ENCODE measurements at places on chromosomes 6 and 20.

DNA sequence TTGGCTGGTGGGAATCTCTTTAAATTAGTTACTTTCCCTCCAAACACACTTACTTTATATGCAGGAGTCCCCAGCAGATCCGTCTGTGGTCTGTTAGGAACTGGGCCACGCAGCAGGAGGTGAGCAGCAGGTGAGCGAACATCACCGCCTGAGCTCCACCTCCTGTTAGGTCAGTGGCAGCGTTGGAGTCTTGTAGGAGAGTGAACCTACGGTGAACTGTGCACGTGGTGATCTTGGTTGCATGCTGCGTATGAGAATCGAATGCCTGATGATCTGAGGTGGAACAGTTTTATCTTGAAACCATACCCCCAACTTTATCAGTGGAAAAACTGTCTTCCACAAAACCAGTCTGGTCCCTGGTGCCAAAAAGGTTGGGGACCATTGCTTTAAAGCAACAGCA, 5.0 kb downstream of the SERPINB6 start:
- DNase-seq = no peak

- DNase-seq = peak; percentile 14
Measured at GRCh38 chr6:116012471-116012949, 48.2 kb downstream of the FRK start.

- DNase-seq = peak; percentile 17
Measured at GRCh38 chr6:132933090-132933489, 118.7 kb downstream of the RPS12 start.

GRCh38 chr6:62640749-62641148, 354.7 kb upstream of the KHDRBS2 start:
- no peak for DNase-seq

GRCh38 chr6:30849903-30850651, 34.2 kb upstream of the DDR1 start:
- DNase-seq = peak; percentile 37

GRCh38 chr6:31228476-31228875, 43.4 kb downstream of the HLA-C start:
- no peak for DNase-seq

DNA sequence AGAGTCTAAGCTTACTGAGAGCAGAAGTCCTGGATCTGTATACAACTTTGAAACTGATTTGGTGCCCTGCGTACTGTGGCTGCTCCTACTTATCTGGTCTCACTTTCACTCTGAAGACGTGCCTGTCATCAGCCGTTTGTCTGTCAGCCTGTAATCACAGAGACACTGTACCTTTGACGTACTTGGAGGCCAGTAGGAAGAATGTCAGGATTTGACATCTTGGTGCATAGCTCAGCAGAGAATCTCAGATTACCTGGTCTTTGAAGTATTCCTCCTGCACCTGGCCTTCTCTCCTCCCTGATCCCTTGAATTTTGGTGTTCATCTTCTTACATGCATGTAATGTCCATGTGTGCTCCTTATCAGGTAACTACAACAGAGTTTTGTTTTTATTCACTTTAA, 37.7 kb downstream of the DSE start:
- DNase-seq = no peak

GRCh38 chr6:2802521-2803060, 37.4 kb downstream of the WRNIP1 start:
- no peak for DNase-seq

DNA sequence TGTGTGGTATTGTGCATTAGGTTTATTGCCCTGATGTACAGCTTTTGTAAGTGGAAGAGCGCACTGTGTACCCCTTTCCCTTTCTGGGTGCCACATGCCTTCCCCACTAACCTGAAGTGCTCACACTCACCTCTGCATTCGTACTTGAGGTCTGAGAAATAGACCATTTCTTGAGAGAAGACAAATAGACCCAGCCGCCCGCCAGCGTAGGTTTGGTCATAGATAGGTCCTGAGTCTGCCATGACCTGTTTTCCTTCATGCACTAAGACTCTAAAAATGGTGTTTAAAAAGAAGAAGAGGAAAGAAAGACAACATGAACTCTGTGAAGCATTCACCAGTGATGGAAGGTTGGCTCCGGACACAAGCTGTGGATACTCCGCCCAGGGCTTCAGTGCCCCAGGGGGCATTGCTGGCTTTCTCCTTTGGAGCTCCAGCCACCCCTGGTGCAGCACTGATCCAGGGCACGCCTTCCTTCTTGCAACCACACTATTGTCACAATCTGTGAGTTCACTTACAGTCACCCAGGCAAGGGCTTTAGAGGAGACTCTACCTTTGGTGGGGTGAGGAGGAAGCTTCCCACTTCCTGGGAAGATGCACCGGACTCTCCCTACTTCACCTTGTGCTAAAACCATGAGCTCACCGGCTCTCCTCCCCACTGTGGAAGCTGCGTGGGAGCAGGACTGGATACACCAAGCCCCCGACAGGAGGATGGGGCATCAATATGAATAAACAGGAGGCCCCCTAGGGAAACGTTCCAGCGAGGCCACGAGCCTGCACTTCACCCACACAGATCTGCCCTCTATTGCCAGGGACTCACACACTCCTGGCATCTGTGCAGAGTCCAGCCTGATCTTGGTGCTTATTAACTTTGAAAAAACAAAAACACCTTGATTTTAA, 33.3 kb downstream of the THBS2 start:
- DNase-seq = no peak

DNA sequence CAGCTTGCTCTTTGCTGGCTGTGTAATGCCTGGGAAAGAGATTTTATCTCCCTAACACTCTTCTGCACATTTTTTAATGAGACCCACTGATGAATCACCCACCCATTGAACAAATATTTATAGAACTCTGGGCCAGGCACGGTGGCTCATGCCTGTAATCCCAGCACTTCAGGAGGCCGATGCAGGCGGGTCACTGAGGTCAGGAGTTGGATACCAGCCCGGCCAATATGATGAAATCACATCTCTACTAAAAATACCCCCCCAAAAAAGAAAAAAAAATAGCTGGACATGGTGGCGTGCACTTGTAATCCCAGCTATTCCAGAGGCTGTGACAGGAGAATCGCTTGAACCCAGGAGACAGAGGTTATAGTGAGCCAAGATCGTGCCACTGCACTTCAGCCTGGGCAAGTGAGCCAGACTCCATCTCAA, 82.1 kb upstream of the SIRPA start:
- peak; percentile 84 for DNase-seq

- DNase-seq = no peak
Measured at GRCh38 chr20:62617711-62618483, 24.4 kb upstream of the SLCO4A1 start.

GRCh38 chr20:61705386-61706258, 360.1 kb downstream of the TAF4 start:
- no peak for DNase-seq

DNA sequence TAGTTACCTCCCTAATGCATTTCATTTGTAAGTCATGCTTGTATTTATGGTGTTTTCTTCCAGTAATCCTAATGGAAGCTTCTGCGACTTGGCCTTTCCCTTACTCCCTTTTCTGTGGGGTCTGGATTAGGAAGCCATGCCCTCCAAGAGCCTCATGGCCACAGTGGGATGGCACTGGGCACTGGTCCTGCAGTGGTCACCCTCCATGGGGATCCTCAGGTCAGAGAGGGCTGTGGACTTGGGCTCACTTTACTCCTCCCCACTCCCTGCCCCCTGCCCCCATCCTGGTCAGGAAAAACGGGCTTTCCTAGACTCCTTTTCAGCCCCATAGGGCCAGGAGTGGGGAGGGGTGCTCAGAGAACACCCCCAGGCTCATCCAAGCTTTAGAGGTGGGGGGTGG, 49.9 kb downstream of the EBF4 start:
- DNase-seq = no peak

DNA sequence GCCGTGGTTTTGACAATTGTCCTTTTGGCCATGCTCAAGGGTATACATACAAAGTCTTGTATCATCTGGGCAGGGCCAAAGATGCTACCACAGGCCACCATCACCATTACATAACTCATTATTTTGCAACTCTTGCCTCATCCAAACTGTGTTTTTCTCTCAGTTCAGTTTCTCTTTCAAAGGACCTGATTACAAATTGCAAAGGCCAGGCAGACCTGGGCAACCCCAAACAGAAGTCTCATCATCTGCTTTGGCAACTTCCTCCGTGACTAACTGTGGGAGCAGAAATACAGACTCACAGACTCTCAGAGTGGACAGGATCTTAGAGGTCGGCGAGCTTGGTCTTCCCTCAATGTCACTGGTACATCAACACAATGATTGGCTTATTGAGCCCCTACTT, 117.8 kb upstream of the NEDD9 start:
- DNase-seq = no peak
